ENCODE measurements at places on chromosomes 11 and 22. TPM values are rescaled to one million over a fixed set of nuclear protein-coding genes. Genes with fewer than 3 reads are reported as not detected.

GRCh38 chr22:44211256-44211945, 30.7 kb downstream of the PARVG start:
- H3K4me3 ChIP-seq: no peak overlapping the region
- no peaks in the 10 kb centered on the region for H3K4me1 ChIP-seq
- H3K36me3 ChIP-seq: no peaks in the 10 kb centered on the region
- H3K27me3 ChIP-seq: no peaks in the 10 kb centered on the region

Gene NFRKB
- total RNA-seq: 51.4 TPM

GRCh38 chr22:22709719-22710445, 65.5 kb downstream of the GGTLC2 start:
- H3K4me3 ChIP-seq: no peak overlapping the region
- H3K27me3 ChIP-seq: no peaks in the 10 kb centered on the region
- H3K4me1 ChIP-seq: no peaks in the 10 kb centered on the region
- DNase-seq: no peak
- H3K27ac ChIP-seq: no peak overlapping the region
- H3K36me3 ChIP-seq: no peaks in the 10 kb centered on the region

Gene PKP3
- total RNA-seq: 88.4 TPM

- DNase-seq: no peak
- H3K36me3 ChIP-seq: no peaks in the 10 kb centered on the region
- peaks cover 2% of the 10 kb centered on the region for H3K27me3 ChIP-seq
- H3K4me1 ChIP-seq: no peaks in the 10 kb centered on the region
- H3K4me3 ChIP-seq: no peak overlapping the region
Measured at GRCh38 chr11:129817534-129818051, 1.9 kb downstream of the TMEM45B start.

GRCh38 chr22:49583341-49583740, 244.3 kb downstream of the BRD1 start:
- no peak overlapping the region for H3K4me3 ChIP-seq
- no peaks in the 10 kb centered on the region for H3K27me3 ChIP-seq
- H3K27ac ChIP-seq: no peak overlapping the region
- DNase-seq: no peak
- H3K4me1 ChIP-seq: no peaks in the 10 kb centered on the region
- no peaks in the 10 kb centered on the region for H3K36me3 ChIP-seq

DNA sequence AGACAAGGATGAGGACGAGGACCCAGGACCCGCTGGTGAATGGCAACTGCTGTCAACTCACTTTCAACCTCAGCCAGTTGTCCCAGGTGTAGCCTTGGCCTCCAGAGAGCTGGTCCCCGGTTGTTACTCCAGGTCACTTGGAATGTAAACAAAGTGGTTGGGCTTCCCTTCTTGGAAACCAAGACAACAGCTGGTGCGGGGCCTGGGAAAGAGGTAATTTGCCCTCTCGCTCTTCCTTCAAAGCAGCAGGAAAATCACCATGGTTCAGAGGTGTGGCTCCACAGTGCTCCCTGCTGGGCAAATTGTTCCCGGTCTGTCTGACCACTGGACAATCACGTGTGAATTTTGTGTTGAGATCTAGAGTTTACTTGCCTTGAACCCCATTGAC, 15.0 kb downstream of the SLC1A2 start:
- no peaks in the 10 kb centered on the region for H3K4me1 ChIP-seq
- no peak overlapping the region for H3K4me3 ChIP-seq
- H3K36me3 ChIP-seq: no peaks in the 10 kb centered on the region
- H3K27me3 ChIP-seq: no peaks in the 10 kb centered on the region
- no peak for DNase-seq
- H3K27ac ChIP-seq: no peak overlapping the region

Gene RAG1
- total RNA-seq: 0.91 TPM

DNA sequence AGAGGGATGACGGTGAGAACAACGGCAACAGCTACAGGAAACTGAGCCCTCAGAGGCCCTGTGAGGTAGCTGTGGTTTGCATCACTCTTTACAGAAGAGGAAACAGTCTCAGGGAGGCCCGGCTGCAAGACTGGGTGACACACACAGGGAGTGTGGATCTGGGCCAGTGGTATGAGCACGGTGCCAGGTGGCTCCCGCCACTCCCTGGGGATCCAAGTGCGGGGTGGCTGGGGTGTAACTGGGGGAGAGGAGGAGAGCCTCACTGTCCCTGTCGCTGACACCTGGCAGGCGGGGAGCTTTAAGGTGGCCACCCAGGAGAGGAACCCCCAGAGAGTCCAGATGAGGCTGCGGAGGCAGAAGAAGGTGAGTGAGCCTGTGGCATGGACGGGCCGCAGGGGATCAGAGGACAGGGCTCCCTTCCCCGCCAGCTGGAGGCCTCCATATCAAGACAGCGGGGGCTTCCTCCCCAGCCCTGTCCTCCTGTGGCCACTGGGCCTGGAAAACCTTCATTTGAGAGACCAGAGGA, 5.6 kb downstream of the RGL4 start:
- H3K4me1 ChIP-seq: no peaks in the 10 kb centered on the region
- DNase-seq: no peak
- H3K27me3 ChIP-seq: no peaks in the 10 kb centered on the region
- no peak overlapping the region for H3K4me3 ChIP-seq

Gene CAT
- 67.3 TPM for total RNA-seq

- no peak for DNase-seq
- H3K4me3 ChIP-seq: no peak overlapping the region
- H3K27ac ChIP-seq: no peak overlapping the region
- no peaks in the 10 kb centered on the region for H3K4me1 ChIP-seq
- no peaks in the 10 kb centered on the region for H3K27me3 ChIP-seq
- no peaks in the 10 kb centered on the region for H3K36me3 ChIP-seq
Measured at GRCh38 chr11:80620867-80621266, 1180.0 kb upstream of the TENM4 start.

DNA sequence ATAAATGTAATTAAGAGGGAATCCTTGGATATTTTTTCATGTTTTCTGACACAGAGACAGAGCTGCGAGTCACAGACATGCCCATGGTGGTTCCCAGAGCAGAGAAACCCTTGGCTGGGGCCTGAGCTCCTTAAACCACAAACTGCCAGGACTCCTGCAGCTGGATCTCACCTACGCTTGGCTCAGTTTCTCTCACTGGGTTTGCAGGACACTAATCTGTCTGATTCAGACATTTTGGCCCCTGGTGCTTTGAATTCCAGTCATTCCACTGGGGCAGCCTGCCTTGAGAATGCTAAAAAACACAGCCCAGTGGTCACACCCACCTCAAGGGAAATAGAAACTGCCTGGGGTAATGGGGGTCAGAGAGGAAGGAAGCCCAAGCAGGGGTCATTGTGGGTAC, 122.6 kb downstream of the CCDC81 start:
- H3K36me3 ChIP-seq: no peaks in the 10 kb centered on the region
- no peak overlapping the region for H3K27ac ChIP-seq
- H3K4me1 ChIP-seq: no peaks in the 10 kb centered on the region
- no peak overlapping the region for H3K4me3 ChIP-seq

GRCh38 chr11:72263361-72263760, 19.4 kb upstream of the PHOX2A start:
- peaks cover 2% of the 10 kb centered on the region for H3K27me3 ChIP-seq
- H3K4me3 ChIP-seq: no peak overlapping the region
- H3K4me1 ChIP-seq: no peaks in the 10 kb centered on the region
- H3K27ac ChIP-seq: no peak overlapping the region
- DNase-seq: no peak

- H3K27ac ChIP-seq: no peak overlapping the region
- H3K4me1 ChIP-seq: no peaks in the 10 kb centered on the region
- no peak for DNase-seq
- H3K27me3 ChIP-seq: no peaks in the 10 kb centered on the region
- no peak overlapping the region for H3K4me3 ChIP-seq
Measured at GRCh38 chr11:29432719-29433325, 584.0 kb downstream of the KCNA4 start.

- no peaks in the 10 kb centered on the region for H3K4me1 ChIP-seq
- no peaks in the 10 kb centered on the region for H3K36me3 ChIP-seq
- H3K27ac ChIP-seq: no peak overlapping the region
- no peaks in the 10 kb centered on the region for H3K27me3 ChIP-seq
Measured at GRCh38 chr11:105673089-105673488, 63.2 kb downstream of the GRIA4 start.

Gene BDNF
- 0.87 TPM for total RNA-seq

DNA sequence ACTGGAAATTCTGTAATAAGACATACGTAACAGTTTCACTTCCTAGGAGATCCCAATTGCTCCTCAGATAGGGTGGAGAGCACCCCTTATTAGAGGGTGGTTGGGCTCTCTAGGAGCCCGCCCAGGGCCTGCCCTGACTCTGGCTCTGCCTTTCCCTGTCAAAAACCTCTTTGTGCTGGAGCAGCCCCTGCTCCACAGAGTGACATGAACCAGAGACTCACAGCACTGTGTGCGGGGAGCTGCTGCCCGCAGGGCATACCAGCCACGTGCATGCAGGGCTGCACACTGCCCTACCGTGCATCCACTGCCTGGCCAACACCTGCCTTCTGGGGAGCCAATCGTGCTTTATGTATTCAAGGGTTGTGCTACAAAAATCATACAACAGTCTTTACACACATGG, 24.3 kb downstream of the KCNQ1OT1 start:
- no peak overlapping the region for H3K4me3 ChIP-seq
- no peaks in the 10 kb centered on the region for H3K27me3 ChIP-seq
- DNase-seq: no peak
- no peaks in the 10 kb centered on the region for H3K36me3 ChIP-seq
- H3K27ac ChIP-seq: no peak overlapping the region

- H3K4me3 ChIP-seq: no peak overlapping the region
- H3K27ac ChIP-seq: no peak overlapping the region
- no peaks in the 10 kb centered on the region for H3K36me3 ChIP-seq
- H3K4me1 ChIP-seq: no peaks in the 10 kb centered on the region
- no peak for DNase-seq
- H3K27me3 ChIP-seq: no peaks in the 10 kb centered on the region
Measured at GRCh38 chr11:18657673-18658072, 23.5 kb upstream of the SPTY2D1 start.

Gene SLC22A6
- total RNA-seq: not detected

DNA sequence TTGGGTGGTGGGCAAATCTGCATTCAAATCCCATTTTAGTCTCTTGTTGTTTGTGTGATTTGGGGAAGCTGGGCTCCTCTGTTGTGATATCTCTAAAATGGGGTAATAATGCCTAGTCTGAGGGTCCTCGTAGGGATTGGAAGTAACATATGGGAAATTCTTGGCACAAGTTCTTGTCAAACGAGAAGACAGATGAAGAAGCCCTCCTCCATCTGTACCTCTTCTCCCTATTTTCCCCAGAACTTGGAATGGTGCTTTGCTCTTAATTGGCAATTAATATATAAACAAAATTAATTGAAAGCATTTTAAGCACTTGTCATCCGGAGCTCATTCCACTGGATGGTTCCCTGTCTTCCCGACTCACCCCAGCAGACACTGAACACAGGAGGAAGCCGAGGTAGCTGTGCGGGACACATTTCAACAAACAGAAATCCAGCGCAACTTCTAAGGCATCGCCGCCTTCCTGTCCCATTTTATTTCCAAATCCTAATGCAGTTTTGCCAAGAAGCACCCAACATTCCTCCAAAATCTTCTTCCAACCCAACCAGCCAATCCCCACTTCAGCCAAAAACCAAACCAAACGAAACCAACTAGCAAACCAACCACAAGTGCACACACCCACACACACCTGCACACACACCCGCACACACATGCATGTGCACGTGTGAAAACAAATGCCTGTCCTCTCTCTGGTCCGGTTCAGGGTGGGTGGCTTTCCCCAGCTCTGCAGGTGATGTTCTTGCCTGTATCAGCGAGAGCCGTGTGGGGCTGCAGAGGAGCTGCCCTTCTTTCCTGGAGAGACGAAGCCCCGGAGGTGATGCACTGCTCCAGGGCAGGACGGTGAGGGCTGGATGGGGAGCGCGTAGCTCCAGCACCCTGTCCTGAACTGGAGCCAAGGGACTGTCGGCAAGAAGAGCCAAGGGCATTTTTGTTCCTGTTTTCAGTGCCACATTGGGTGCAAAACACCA, 100.8 kb upstream of the B3GAT1 start:
- no peak overlapping the region for H3K4me3 ChIP-seq
- DNase-seq: no peak
- H3K4me1 ChIP-seq: peaks cover 3% of the 10 kb centered on the region
- no peak overlapping the region for H3K27ac ChIP-seq

DNA sequence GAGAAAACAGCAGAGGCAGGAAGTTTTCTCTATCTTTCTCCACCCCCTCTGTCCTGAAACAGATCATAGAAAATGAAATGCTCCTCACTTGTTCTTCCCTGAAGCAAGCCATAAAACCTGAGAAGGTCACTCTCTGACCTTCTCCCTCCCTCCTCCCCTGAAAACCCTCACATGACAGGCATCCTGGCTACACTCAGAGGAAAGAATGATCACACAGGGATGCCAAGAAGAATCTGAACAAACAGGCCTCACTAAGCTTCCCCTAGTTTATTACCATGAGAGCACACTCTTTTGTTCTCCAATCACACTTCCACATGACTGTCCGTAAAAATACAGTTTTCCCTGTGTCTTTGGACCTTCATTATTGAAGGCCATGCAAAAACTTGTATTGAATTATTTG, 300.1 kb downstream of the BUD13 start:
- no peak overlapping the region for H3K27ac ChIP-seq
- no peaks in the 10 kb centered on the region for H3K36me3 ChIP-seq
- H3K4me1 ChIP-seq: no peaks in the 10 kb centered on the region
- DNase-seq: no peak

GRCh38 chr11:32391479-32391878, 43.9 kb downstream of the WT1 start:
- no peaks in the 10 kb centered on the region for H3K27me3 ChIP-seq
- H3K4me3 ChIP-seq: no peak overlapping the region
- no peaks in the 10 kb centered on the region for H3K4me1 ChIP-seq
- H3K36me3 ChIP-seq: no peaks in the 10 kb centered on the region
- no peak for DNase-seq

DNA sequence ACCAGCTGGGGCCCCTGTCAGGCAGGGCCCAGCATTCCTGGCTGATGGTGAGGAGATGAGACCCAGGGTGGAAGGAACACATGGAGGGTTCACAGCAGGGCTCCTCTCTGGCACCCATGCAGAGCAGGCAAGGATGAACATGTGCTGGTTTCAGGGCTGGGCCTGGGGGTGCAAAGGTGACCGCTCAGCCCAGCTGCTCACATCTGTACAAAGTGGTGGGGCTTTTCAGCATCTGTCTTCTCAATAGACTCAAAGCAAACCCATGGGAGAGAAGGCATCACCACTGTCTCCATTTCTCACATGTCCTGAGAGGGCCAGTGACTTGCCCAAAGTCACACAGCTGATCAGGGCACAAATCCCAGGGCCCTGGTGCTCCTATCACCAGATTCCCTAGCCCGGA, 27.3 kb upstream of the TCF20 start:
- H3K27me3 ChIP-seq: no peaks in the 10 kb centered on the region
- H3K4me3 ChIP-seq: no peak overlapping the region
- H3K27ac ChIP-seq: no peak overlapping the region

Gene TIMP3
- total RNA-seq: 148 TPM

DNA sequence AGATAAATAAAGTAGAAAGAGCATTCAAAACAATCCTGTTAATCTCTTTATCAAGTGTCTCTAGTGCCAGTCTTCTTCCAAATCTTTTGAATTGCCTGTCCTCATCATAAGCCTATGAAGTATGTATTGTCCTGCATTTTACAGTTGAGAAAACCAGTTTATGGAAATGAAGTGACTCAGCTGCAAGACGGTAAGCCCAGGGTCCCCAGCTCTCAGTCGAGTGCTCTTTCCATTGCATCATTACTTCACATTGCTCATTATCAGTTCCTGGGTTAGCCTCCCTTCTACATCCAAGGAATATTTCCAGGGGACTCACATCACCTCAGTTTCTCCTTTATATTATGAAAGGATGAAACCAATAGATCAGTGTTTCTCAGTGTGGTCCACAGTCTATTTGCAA, 9.1 kb upstream of the P4HA3 start:
- no peak overlapping the region for H3K4me3 ChIP-seq
- DNase-seq: no peak
- no peaks in the 10 kb centered on the region for H3K36me3 ChIP-seq
- no peak overlapping the region for H3K27ac ChIP-seq
- H3K4me1 ChIP-seq: no peaks in the 10 kb centered on the region

GRCh38 chr11:112179601-112180000, 4.3 kb downstream of the BCO2 start:
- H3K4me1 ChIP-seq: no peaks in the 10 kb centered on the region
- DNase-seq: no peak
- no peak overlapping the region for H3K4me3 ChIP-seq
- H3K27me3 ChIP-seq: no peaks in the 10 kb centered on the region
